ENCODE measurements at places on chromosomes 1 and 21. TPM values are rescaled to one million over a fixed set of nuclear protein-coding genes. Genes with fewer than 3 reads are reported as not detected.

GRCh38 chr21:18274370-18274769 lies 29.7 kb downstream of the CHODL start:
- DNase-seq, result no peak

Gene RHBG
- total RNA-seq, result not detected

- DNase-seq, result no peak
Measured at GRCh38 chr21:33940164-33940880, 24.7 kb upstream of the ATP5PO start.

DNA sequence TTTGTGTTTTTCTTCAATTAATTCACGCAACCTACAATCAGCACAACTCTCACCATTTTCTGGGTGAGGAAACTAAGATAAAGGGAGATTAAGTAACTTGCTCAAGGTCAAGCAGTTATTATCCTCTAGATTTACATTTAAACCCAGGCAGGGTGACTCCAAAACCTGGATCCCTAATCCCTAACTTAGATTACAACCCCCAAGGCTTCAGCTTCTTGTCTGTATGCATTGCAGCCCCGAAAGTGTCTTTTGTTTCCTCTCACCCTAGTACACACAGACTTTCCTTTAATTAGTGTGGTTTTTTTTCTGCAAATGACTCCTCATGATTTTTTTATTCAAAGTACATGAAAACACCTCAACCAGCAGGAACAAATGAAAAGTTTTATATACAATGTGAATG lies 748.6 kb upstream of the ADGRL2 start:
- DNase-seq, result no peak

Gene RNF186
- total RNA-seq, result not detected

DNA sequence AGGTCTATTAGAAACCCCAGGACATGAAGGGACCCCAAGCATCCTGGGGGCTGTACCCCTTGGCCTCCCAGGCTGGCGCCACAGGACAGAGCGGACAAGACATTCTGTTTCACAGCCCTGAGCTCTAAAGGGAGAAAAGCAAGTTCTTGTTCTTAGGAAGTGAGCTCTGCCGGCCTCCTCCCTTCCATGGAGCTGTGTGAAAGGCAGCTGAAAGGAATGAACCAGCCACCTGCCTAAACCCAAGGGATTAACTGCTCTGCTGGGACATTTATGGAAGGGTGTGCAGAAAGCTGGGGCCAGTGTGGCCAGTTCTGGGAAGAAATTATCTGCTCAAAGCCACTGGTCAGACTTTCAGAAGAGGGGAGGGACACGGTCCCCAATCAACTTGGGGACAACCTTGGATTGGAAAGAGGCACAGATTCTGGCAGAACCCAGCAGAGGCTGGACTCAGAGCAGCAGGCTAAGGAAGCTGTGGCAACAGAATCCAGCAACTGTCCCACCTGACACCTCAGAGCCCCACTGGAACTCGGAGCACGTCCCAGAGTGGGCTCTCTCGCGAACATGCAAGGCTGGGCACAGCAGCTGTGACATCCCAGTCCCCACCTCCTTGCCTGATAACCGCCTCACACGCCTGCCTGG lies 2.1 kb downstream of the KLHL21 start:
- DNase-seq, result no peak

DNA sequence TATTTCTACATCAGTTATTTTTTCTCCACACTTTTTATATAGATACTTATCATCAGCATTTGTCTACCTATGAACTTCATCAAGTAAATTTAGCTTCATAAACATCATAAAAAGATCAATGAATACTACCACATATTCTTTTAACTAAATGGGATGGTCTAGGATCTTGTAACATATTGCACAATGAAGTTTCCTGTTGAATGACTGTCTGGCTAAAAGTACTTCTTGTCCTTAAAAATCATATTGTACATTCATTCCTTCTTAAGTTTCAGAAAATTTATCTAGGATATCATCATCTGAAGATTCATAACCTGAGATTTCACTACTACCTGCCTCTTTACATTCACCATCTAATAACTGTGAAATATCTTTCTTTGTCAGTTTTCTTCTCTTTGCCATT lies 69.0 kb downstream of the MAGI3 start:
- DNase-seq, result no peak

GRCh38 chr1:204836856-204837255 lies 33.8 kb upstream of the NFASC start:
- DNase-seq, result no peak

DNA sequence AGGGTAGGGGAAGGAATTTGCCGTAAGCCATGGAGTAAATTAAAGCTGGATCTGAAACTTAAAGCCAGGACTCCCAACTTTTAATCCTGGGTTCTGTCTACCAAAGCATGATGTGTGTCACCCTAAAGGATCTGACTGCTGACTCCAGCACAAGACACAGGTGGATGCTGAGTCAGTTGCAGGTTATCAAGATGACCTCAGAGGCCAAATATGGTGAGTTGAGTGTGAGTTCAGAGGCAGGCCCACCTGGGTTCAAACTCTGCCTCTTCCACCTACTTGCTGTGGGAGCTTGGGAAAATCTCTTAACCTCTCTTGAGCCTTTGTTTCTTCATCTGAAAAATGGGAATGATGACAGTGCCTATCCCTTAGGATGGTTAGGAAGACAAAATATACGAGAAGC lies 16.7 kb upstream of the LDLRAP1 start:
- no peak for DNase-seq

DNA sequence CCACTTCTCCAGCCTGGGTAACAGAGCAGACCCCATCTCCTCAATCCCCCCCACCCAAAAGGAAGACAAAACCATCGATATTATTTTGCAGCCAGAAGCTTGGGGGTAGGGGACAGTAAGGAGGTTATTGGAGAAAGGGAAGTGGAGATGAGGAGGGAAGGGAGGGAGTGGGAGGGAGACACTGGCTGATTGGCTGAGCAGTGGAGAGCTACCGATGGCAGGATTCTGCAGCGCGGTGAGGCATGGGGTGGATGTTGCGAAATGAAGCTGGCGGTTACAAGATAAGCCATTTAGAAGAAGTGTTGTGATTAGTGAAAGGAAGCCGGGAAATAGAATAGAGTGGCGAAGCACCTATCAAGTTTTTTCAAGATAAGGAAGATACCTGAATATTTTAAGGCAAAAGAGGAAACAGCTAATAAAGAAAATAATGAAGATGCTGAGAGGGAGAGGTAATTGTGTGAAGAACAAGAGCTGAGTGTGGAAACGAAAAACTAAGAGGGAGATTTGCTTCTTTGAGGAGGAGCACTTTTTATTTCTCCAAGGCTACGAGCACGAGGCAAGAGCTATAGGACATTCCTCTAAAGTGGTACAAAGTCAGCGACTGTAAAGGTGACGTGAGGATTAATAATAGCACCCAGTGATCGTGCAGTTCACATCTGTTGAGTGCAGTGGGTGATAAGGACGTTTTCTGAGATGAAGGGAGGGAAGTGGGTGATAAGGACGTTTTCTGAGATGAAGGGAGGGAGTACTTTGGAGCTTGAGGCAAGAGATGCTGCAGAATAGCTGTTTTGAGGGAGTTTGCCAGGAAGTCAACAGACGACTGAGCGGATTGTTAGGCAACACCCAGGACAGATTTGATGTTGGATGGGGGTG lies 103.2 kb upstream of the KIF26B start:
- peak; percentile 12 for DNase-seq
